ENCODE measurements at places on chromosomes 2 and 18.
A peak's percentile ranks its signal among the peaks of the same experiment; 100 is the strongest.

DNA sequence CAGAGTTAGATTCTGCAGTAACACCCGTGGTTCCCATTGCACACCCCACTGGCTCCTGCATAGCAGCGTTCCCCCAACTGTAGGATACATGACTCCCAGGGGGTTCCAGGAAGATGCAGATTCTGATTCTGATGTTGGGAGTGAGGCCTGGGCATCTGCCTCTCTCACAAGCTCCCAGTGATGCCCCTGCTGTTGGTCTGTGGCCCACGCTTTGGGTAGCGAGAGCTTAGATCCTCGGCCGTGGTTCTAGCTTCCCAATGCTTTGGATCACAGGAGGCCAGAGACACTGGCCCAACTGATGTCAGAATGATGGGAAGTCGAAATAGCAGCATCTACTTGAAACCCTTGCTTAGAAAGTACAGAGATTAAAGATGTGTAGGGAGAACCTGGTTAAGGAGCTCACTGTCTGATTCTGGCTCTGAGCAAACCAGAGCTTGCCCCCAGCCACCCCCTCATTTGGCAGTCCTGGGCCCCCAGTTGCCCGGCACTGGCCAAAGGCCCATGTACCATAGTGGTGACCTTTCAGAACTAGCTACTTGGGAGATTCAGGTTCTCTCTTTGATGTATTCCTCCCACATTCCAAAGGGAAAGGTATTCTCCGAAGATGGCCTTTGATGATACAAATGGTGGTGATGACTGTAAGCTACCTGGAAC, 197.5 kb downstream of the FAM210A start:
- no peak for DNase-seq

DNA sequence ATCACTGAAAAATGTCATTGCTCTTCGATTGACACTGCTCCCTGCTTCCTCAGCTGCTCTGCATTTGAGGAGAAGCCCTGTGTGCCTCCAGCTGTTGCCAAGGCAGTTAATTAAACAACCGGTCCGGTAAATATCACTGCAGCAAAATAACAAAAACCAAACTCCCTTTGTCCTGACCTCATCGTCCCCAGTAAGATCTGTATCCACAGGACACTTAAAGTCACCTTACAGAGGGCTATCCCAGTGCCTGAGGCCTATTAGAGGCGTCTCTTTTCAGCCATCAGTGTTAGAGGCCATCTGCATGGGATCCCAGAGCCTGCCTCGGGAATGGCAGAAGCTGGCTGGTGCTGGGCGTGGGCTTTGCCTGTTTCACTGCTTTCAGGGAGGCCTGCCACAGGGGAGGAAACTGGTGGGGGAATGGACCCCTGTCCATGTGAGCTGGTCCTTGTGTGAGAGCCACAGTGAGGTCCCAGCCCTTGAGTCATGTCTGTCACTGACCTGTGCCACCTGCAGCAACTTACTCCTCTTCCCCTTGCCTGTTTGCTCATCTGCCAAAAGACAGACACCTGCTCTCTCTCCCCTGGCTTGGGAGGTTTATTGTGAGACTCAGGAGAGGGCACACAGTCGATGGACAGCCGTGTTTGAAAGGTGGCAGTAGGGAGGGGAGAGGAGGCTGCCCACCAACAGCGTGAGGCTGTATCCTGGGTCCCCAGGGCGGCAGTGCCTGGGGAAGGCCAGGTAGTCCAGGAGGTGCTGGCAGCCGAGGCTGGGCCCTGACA, 117.7 kb upstream of the MCFD2 start:
- DNase-seq, result no peak

DNA sequence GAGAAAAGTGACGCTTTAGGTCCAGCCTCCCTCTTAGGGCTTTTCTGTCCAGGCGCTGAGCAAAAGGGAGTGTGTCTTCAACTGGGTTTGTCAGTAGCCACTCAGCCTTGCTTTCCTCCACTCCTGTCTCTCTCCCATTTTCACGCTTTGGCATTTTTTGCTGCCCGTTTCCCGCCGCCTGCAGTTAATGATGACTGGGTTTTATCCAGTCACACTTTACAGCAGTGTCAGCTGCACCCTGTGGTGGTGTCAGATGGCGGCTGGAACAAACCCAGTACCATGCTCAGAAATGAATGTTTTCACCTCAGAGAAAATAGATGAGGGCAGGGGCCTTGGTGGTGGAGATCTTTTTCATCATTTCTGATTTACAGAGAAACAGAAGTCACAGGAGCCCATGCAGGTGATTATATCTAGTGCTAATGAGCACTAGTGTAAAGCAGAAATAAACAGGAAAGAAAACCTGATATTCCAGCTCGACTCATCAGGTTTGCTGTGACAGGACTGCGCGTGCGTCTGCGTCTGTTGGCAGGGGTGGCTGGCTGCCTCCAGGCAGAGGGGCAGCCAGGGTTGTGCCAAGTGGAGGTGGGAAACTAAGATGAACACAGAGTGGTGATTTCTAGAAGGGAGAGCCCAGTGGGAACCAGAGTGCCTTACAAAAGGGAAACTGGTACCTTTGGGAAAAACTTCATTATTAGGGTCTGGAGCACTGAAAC, 139.9 kb downstream of the TANC1 start:
- no peak for DNase-seq

DNA sequence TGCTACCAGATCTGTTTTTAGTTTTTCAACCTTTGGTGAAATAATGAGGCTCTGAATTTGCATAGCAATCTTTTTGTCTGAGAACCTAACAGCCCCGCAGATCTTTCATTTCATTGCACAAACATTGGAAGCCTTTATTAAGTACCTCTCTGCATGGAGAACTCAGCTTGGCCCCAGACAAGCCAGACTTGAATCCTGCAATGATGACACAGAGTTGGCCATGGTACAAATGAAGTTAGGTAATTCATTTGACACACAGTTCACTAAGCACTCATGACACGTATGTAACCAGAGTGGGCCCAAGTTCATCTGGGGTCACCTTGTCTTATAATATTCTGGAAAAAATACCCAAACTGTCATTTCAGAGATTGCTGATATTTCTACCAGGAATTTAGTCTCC, 439.1 kb upstream of the ID2 start:
- DNase-seq, result no peak

DNA sequence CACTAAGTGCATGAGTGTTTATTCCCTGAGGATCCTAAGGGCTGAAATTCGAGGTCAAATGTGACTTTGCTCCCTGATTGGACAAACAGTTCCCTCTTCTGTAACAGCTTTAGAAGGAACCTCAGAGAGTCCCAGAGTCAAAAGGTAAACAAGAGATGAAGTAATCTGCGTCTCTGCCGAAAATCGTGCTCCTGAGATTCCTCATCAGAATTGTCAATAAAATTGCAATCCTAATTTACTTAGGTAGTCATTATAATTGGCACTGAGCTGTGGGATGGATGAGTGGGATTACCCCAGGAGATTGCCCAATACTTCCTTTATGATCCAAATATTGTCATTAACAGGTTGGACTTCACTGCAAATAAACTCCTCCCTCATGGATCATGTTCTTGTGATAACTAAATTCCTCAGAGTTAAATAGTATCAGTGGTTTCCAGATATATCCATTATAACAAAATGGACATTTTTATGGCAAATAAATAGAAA, 907 bp upstream of the SUCLG1 start:
- DNase-seq, result no peak

- no peak for DNase-seq
Measured at GRCh38 chr2:40213071-40213470, 238.8 kb downstream of the SLC8A1 start.

DNA sequence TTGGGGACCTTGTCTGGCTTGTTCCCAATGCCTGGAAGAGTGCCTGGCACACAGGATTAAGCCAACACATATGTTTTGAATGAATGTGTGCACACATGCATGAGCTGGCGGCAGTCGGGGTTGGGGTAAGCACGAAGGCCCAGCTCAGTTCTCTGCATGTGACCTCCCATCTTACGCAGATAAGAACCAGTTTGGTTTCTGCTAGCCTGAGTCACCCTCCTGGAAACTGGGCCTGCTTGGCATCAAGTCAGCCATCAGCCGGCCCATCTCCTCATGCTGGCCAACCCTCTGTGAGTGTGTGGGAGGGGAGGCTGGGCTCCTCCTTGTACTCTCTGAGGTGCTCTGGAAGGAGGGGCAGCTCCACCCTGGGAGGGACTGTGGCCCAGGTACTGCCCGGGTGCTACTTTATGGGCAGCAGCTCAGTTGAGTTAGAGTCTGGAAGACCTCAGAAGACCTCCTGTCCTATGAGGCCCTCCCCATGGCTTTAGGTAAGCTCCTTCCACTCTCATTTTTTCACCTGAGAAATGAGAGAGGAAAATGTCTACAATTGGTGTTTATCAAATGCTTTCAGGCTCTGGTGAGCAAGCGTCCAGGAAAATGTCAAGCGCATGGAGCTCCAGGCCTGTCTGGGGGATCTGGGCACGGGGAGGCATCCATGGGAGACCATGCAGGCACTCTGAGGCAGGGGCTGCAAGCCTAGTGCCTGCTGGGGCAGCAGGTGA, 9.7 kb upstream of the IL1RN start:
- DNase-seq, result peak; percentile 96

DNA sequence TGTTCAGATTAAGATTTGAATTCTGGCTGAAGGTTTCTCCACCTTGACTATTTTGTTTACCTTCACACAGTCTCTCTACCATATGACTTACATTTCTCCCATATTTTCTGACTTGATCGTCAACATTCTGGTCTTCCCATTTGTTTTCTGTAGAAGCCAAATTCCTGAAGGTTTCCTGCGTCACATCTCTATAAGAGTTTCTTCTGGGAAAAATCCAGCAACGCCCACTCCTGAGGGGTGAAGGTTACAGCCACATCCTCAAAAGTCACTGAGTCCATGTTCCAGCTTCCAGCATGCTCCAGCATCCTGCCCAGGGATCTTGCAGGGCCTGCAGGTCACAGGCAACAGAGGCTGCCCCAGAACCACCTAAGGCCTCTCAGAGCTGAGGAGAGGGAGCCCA, 47.5 kb downstream of the NBEAL1 start:
- DNase-seq, result no peak

DNA sequence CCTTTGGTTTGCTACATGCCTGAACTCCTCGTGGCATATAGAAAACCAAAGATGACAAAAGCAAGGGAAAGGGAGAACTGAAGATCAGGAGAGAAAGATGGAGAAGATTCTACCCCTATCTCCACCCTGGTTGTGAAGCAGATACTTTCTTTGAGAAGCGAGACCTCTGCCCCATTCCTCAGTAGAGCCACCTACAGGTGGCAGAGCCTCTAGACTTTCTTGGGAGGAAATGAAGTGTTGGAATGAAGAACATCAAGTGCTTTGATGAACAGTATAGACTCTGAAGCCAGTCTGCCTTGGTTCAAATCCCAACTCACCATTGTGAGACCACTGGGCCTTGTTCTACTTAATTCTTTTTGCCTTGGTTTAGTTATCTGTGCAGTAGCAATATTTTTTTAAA, 348.8 kb upstream of the ETAA1 start:
- no peak for DNase-seq

- no peak for DNase-seq
Measured at GRCh38 chr2:12915787-12916186, 199.1 kb downstream of the TRIB2 start.

DNA sequence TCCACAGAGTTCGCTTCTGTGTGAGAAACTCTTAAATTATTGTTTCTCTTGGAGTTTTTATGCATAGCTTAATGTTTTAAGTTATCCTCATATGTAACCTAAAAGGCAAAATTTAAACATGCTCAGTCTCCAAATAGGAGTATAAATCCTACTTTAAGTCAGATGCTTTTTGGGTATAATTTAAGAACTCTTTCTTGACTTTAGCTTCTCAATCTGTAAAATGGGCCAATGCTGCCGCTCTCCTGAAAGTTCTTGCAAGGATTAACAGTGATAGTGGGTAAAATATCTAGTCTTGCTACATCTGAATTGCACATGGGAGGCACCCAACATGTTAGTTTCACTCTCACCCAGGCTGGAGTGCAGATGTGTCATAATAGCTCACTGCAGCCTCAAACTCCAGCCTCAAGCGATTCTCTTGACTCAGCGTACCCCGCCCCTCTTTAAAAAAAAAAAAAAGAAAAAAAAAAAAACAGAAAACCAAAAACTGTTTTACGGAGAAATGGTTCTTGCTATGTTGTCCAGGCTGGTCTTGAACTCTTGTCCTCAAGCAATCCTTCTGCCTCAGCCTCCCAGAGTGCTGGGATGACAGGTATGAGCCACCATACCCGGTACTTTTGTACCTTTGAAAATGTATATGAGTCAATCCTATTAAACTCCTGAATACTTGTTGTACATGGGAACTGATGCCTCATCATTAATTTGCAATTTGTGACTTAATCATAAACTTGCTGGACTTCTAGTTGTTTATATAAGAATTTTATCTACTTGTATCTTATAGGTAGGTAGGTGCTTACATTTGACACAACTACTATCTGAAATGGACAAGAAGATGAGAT, 1.8 kb downstream of the FBXO48 start:
- DNase-seq, result no peak

DNA sequence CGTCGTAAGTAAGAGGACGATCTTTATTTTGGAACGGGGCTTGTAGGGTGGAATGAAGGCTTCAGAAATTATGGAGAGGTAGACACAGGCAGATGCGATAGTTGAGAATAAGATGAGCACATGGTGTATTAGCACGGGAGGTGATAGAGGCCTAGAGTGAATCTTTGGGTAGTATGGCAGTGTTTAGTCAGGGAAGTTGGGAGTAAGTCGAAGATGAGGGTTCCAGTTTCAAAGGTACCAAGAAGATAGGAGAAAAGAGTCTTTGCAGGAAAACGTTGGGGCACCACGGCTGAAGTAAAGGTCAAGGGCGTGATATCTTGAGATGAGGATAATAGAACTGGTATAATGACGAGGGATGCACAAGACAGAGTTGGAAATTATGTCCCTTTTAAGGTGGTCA, 654 bp downstream of the PIK3C3 start:
- no peak for DNase-seq

GRCh38 chr2:20609349-20609994, 41.4 kb downstream of the HS1BP3 start:
- DNase-seq, result peak; percentile 49

- DNase-seq, result no peak
Measured at GRCh38 chr2:100422320-100423055, 5.0 kb upstream of the CHST10 start.

DNA sequence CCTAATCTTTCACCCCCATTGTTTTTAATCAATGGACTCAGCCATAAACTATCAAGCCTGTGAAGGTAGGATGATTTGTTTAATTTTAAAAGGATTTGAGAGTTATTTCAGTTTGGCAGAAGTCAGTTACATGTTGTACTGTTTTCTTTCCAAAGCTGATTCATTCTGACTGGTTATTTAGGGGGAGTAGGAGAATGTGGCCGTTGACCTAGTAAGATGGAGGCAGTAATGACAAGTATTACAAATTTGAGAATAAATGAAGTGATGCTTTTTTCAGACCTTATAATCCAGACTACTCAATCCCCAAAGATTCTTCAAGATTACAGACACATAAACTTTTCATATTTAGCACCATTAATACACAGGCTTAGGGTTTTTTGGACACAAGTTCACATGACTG, 4.3 kb downstream of the EPHA4 start:
- DNase-seq, result peak; percentile 47

DNA sequence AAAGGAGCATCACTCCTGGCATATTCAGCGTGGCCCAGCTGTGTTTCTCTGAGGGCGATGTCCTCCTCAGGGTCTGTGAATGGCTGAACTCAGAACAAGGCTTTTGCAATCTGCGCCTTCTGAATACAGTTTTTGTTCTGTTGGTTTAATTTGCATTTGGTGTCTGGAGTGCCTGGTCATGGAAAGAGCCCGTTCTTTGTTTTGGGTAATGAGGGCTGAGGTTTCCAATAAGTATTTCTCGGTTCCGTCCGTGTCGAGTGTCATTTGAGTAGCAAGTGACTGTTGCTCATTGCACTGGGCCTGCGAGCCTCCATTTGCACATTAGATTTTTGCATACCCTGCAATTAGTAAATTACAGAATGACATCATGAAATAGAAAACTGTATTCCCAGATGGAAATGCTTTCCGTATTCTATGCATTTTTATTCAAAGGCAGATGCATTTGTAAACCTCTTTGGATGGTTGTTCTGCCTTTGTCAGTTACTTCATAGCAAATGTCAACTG, 57.3 kb downstream of the NEDD4L start:
- DNase-seq, result no peak
